ENCODE measurements at places on chromosomes 11 and 22.

GRCh38 chr11:74612877-74613276, 20.5 kb downstream of the POLD3 start:
- no peak for DNase-seq

DNA sequence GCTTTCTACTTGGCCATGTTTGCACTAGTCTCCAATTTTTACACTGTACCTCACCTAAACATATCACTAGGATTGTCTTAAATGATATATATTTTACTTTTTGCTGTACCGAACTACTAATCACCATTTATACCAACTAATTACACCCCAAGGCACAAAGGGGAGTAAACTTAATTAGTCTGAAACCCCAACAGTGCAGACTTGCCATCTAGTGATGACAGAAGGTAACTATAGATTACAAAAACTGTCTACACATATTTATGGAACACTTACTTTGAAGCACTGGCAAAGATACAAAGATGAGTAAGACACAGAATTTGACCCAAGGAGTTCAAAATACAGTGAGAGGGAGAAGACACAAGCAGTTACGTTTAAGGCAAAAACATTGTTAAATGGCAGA, 139.7 kb downstream of the CNTN5 start:
- no peak for DNase-seq

GRCh38 chr11:34351051-34351450, 6.8 kb downstream of the ABTB2 start:
- DNase-seq, result no peak

- peak; percentile 24 for DNase-seq
Observed at GRCh38 chr11:88310246-88310645, 27.3 kb downstream of the CTSC start.

DNA sequence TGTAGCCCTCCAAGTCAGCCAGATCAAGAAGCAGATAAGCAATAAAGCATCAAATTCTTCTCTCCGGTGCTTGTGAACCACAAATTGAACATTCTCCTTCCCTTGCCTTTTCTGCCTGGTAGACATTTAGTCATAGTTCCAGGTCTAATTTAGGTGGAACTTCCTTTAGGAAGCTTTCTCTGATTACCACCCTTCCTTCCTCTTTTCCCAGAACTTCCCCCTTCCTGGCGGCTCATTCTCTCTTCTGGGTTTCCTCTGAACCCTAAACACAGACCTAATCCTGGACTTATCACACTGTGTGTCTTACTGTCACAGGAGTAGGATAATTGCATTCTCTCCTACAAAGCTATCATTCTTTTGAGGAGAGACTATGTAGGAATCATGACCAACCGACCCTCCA, 61.9 kb downstream of the RCN1 start:
- no peak for DNase-seq
